ENCODE measurements at places on chromosomes 5 and 9.
A peak's percentile ranks its signal among the peaks of the same experiment; 100 is the strongest.

- no peak for DNase-seq
Measured at GRCh38 chr9:96423322-96423984, 5.3 kb upstream of the ZNF367 start.

DNA sequence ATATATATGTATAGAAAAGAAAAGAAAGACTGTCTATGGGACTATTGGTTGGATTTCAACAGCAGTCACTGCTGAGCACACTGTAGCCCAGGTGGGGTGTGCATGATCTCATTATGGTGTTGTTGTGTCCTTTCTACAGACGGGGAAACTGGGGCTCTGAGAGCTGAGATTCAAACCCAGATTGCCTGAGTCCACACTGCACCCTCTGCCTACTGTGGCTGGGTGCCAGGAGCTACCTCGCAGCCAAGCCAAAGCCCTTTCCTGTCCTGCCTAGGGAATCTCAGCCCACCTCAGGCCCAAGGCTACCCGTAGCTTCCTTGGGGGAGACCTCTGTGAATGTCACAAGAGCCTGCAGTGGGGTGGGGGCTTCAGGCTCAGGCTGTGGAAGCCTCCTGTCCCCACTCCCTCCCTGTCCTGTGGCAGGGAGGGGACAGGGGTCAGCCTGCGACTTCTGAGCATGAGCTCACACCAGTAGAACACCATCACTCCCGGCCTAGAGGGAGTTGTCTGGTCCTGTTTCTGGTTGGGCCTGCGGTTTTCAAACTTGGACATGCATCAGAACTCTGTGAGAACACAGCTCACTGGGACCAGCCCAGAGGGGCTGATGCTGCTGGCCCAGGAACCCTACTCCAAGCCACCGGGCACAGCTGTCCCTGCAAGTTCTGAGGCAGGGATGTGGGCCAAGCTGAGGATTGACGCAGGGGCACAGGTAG lies 7.9 kb upstream of the NINJ1 start:
- no peak for DNase-seq

- DNase-seq, result no peak
Measured at GRCh38 chr5:136701191-136701590, 335.8 kb upstream of the TRPC7 start.

DNA sequence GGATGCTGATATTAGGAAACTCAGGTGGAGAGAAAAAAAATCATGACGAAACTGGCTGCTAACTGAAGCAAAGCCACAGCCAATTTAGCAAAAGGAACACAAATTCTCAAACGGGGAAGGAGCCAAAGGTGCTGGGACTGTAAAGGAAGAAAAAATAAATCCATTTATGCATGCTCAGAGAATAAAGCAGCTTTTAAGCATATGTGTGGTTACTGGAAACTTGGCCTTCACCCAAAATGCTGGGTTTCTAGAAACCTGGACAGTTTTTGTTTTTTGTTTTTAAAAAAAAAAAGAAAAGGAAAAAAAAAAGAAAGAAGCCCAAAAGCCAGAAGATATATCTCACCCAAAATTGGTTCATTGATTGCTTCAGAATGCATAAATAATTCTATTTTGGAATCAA lies 8.0 kb downstream of the WHRN start:
- no peak for DNase-seq

DNA sequence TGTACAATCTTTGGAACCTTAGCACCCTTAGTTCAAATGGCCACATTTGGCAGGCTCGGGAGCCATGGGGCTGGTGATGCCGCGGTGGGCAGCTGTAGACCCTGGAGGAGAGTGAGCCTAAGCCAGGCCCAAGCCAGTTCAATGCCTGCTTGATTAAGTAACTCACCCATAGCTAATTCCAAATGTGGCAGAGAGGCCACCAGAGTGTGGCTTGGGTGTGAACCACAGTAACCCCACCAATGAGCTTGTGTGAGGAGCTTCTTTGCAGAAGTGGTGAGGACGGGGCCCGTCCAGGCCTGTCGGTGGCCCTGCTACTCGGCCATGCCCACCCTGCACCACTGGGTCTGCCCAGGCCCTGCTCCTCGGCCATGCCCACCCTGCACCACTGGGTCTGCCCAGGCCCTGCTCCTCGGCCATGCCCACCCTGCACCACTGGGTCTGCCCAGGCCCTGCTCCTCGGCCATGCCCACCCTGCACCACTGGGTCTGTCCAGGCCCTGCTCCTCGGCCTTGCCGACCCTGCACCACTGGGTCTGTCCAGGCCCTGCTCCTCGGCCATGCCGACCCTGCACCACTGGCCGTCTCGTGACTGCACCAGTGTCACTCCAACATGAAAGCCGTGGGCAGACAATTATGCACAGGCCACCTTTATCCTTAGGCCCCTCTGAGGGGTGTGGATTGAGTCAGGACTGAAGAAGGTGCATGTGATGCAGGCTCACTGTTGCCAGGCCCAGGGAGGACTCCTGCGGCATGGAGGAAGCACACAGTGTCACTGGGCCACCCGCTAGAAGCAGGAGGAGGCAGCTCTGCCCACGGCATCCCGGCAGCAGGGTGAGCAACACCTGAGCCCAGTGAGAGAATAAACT lies 75.4 kb downstream of the MRPL36 start:
- no peak for DNase-seq

DNA sequence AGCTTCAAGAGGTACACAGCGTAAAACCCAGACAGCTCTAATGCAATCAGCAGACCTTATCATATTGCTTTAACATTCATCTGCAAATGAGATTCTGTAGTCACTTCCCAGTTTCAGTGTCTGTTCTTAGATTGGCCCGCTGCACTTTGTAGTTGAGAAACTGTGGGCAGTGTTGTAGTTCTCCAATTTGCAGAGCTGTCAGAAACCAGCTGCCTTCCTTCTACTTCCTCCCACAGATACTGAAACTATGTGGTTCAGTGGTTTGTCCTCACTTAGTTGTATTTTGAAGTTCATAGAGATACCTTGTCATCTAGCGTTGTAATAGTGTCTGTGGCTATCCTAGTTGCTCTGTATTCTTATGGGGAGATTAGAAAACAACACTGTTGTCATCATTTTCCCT lies 39.6 kb upstream of the TRIM36 start:
- DNase-seq, result peak; percentile 17

- no peak for DNase-seq
Measured at GRCh38 chr9:744046-744712, 97.3 kb upstream of the DMRT1 start.

DNA sequence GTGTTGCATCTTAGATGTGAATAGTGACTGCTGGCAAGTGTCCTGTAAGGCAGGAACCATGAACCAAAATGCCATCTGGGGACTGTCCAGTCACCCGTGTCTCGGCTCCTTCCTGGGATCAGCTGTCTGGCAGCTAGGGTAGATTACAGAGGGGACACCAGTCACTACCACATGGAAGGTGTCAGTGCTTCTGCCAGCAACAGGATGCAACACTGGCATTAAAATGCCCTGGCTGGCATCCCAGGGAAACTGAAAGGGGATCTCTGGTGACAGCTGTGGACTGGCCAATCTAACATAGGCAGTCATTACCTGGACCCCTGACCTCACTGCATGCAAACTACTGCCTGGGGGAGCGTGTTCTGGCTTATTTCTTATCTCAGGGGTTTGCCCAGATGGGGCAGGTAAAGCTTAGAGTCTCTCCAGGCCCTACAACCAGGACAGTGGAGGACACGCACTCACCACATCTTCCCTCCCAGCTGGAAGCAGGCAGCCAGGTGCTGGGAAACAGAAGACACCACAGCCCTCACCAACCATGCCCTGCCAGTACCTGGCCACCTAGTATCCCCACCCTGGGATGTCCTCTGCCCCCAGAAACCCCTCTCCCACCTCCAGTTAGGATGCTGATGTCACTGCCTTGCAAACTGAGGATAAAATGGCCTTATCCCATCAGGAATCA lies 83.8 kb downstream of the SEMA4D start:
- no peak for DNase-seq

DNA sequence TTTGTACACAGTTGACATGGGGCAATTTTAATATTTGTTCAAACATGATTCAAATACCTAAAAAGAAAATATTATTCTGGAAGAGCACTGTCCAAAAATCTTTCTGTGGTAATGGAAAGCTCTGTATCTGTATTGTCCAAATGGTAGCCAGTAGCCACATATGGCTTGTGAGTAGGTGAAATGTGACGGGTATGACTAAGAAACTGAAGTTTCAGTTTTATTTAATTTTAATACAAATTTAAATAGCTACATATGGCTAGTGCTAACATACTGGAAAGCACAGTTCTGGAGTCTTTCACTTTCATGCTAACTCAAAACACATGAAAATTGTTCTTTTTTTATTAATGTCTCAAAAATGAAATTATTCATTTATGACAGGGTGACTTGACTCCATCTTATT lies 132.6 kb downstream of the PLK2 start:
- no peak for DNase-seq

DNA sequence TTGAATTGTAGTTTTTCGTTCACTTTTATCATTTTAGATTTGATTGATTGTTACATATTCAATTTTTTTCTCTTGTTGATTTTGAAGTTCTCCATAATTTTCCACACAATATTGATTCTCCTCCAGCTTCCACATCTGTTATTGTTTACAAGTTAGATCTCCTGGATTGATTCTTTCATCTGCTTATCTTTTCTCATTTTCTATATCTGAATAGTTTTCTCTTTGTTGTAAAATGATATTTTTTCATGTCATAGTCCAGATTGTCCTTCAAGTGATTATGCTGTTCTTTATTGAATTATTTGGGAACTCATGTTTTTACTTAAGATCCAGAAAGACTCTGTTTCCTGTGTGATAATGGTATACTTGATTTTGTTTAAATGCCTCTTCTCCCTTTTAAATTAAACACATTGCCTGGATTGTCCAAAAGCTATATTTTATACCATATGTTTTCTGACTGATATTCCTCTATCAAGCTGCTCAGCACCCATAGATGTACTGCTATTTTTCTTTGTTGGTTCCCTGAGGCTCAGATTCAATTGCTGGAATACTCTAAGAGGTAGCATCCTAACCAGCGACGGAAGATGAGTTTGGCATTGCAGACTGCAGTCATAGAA lies 206.6 kb upstream of the PRR16 start:
- DNase-seq, result no peak

All from stimulated activated CD4-positive, alpha-beta T cell treated with anti-CD3 and anti-CD28 coated beads, Interleukin-4, amount 100 ng/mL, for 48 hours (primary cell).